AG04450 (cell line): ENCODE measurements at places on chromosomes 2 and 18. TPM values are rescaled to one million over a fixed set of nuclear protein-coding genes. Genes with fewer than 3 reads are reported as not detected.

- DNase-seq = no peak
Measured at GRCh38 chr2:217905896-217906295, 96.9 kb downstream of the TNS1 start.

DNA sequence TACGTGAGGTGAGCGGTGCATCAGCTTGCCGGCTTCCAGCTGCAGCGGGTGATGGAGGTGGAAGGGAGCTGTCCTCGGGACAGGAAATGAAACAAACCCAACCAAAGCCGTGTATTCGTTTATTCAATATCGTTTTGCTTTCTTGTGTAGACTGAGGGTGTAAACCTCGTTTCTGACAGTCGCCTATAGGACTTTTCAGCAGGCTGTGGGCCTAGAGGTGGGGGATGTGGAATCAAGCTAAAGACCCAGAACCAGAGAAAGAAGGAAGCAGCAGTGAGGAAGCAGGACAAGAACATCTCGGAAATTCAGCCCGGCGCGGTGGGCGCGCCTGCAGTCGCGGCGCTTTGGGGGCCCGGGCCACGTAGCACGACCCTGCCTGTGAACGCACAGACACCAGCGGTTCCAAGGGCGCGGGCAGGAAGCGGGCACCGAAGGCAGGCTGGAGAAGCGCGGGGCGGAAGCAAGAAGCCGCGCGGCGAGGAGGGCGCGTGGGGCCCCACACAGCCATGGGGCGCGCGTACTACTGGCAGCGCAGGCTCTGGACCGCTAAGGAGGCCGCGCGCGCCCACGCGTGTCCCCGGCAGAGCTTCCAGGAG is 755 bp upstream of the ATP9B start:
- no peak for DNase-seq

DNA sequence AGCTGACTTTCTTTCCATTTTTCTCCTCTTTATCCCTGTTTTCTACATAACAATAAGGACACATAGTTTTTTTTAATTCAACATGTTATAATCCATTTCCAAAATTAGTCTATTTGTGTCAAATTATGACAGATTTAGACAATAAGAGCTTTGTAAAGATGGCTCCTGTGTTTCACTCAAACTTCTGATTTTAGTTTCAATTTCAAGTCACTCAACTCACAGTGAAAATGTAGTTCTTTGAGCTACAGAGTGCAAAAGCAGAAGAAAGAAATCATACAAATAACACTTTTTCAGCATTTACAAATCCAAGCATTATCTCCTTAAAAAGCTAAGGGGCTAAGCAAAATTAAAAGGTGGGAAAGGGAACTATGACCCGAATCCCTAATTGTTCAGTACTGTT is 340.7 kb upstream of the TRIB2 start:
- no peak for DNase-seq

DNA sequence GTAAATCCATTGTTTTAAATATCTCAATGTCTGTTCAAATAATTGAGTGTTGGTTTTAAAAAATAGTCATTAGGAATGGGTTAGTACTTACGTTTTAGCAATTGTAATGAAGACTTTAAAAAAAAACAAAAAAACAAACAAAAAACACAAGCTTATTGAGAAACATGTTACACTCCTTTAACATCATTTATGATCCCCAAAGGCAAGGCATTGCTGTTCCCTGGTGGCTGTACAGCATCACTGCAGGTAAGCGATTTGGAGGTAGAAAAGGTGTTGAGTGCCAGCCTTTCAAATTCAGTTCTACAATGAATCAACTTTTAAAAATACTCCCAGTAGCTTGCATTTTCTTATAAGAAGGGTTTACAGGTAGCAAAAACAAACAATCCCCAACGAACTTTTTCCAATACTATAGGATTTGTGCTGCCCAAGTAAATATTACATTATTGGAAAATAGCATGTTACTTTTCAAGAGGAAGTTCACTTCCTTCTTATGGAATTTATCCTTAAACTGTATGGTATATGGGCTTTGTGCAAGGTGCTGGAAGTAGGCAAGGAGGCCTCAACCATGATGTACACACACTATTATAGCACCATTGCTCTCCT is 27.5 kb downstream of the CNRIP1 start:
- DNase-seq = no peak

- no peak for DNase-seq
Measured at GRCh38 chr2:32291746-32292145, 14.0 kb downstream of the YIPF4 start.

- no peak for DNase-seq
Measured at GRCh38 chr2:71531522-71532047, 78.2 kb downstream of the DYSF start.

DNA sequence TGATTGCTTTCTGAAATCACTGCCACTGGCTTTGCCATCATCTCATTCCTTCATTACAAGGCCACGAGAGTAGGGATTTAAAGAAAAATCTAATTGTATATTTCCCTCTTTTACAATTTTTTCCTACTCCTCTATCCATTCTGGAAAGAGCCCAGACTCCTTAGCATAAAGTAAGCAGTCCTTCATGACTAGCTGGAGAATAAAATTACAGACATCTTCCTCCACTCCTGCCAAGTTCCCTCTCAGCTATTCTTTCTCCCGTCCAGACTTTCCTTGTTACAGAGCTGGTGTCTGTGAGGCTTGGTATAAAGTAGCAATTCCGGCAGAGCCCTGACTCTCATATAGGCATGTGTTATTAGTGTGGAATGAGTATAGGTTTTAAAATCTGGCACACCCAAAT is 806.8 kb downstream of the PLCL1 start:
- DNase-seq = no peak

DNA sequence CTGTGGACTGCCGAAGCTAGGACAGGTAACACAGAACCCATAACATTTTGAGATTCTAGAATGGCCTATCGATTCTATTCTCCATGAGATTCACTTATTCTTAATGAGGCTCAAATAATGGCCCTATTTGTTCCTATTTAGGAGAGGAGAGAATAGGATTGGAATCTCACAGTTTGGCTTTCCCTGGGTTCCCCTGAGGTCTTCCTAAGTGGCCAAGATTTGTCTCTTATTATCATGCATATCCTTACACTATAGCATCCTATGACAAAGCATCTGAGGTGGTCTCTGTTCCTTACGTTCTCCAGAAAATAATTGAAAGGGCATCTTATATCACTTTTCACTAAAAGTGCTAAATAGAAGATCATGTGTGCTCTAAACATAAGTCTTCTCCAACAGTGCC is 9.5 kb downstream of the WDPCP start:
- no peak for DNase-seq

DNA sequence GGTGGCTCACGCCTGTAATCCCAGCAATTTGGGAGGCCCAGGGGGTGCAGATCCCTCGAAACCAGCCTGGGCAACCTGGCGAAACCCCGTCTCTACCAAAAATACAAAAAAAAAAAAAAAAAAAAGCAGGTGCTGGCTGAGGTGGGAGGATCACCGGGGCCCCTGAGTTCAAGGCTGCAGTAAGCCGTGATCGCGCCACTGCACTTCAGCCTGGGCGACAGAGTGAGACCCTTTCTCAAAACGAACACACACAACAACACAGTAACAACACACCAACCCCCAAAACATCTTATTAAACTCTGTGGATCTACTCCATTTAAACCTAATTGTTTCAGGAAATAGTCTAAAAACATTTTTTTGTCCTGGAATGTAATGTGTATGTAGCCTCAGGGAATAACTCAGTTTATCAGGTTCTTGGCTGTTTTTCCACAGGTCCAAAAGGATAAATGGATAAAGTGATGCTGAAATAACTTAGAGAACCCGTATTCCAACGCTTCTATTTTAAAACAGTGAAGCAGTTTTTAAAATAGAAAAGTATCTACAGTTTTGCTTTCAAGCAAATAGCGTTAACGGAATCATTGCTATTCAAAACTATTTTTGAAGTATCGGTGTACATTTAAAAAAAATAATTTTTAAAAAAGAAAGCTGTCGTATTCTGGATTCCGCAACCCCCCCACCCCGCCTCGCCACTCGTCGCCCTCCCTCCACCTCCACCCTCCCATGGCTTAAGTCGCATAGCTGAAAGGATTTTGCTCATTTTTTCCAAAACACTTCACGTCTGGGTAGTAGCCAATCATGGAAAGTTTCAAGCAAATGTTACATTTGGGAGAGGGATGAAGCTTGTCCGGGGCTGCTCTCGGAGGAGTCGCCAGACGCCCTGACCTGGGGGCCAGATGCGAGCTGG is 895 bp upstream of the GLS start:
- no peak for DNase-seq

DNA sequence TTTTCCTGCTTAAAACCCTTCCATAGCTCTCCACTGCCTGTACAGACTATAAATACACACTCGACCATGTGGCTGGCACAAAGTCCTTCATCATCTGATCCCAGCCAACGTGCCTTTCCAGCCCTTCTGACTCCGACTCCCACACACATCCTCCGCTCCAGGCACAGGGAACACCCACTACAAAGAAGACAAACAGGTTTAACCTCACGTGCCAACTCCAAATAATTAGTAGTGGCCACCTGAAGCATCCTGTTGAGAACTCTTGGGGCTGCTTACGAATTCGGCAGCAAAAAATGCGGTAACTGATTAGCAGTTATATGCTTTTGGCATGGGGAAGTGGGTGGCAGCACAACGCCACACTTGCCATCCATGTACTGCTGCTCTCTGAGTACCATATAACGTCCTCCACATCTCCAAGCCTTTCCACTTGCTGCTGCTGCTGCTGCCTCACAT is 12.1 kb downstream of the SPIRE1 start:
- no peak for DNase-seq

GRCh38 chr18:49847524-49847923 is 34.2 kb upstream of the ACAA2 start:
- DNase-seq = no peak

DNA sequence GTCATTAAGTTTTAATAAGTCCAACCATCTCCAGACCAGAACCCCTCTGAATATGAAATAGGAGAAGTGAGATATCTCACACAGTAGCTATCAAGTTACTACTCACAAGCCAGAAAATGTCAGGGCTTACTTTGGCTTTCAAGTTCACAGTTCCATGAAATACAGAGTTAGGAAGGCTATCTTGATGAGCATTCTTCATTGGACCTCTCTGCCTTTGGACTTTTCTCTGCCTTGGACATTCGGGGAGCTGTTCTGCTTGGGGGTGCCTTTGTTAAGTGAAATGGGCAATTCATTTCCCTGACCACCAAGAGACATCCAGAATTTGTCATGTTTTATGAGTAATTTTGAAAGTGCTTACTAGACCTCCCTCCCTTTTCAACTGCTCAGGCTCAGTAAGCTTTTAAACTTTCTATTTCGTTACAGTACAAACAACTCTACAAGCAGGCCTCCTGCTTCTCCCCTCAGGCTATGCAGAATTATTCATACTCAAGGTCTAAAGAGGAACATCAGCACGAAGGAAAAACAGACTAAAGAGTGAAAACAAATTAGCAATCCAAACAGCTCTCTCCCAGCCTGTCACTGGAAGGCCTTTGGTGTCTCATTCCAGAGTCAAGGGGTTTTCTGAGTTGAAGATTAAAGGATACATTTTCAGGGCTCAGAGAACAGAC is 95.3 kb downstream of the MREG start:
- DNase-seq = no peak

DNA sequence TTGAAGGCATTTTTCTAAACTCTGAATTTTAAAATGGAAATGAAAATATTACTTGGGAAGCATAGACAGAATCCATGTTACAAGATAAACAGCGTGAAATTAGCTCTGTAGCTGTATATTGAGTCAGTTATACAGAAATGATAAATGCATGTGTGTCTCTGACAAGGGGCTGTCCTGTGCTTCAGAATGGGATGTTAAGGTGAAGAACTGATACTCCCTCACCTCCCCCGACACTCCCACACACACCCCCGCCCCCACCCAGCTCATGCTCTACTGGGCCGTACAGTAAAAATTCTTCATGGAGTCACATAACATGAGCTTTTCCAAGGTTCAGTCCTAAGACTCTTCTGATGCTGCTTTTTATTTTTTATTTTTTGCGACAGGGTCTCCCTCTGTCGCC is 869 bp upstream of the THUMPD2 start:
- no peak for DNase-seq

DNA sequence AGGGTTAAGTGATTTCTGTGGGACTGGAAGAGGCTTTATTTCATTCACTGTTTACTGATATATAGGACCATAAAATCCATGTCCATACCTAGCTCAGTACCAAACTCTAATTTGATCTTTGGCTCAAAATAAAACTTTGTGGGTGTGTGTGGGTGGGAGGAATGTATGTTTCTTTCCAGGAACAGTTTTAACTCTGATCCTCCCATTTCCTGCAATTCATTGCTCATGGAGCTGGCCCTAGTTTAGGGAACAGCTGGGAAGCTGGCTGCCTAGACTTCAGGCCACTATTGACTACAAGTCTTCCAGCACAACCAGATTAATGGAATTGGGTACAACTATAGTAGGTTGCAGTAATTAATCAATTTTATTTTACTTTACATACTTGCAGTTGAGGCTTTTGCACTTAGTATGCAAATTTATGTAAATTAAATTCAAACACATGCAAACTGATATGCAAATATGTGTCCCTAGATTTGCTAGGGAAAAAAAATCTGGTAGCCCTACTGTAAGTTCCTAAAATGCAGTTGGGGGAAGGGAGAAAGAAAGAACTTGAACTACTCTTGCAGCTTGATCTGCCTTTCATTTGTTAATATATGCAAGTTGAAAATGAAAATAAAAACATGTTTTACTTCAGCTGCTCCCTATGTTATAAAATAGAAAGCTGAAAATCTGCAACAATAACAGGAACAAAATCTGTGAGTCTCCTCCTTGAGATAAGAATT is 1070.3 kb upstream of the CELF4 start:
- DNase-seq = no peak

DNA sequence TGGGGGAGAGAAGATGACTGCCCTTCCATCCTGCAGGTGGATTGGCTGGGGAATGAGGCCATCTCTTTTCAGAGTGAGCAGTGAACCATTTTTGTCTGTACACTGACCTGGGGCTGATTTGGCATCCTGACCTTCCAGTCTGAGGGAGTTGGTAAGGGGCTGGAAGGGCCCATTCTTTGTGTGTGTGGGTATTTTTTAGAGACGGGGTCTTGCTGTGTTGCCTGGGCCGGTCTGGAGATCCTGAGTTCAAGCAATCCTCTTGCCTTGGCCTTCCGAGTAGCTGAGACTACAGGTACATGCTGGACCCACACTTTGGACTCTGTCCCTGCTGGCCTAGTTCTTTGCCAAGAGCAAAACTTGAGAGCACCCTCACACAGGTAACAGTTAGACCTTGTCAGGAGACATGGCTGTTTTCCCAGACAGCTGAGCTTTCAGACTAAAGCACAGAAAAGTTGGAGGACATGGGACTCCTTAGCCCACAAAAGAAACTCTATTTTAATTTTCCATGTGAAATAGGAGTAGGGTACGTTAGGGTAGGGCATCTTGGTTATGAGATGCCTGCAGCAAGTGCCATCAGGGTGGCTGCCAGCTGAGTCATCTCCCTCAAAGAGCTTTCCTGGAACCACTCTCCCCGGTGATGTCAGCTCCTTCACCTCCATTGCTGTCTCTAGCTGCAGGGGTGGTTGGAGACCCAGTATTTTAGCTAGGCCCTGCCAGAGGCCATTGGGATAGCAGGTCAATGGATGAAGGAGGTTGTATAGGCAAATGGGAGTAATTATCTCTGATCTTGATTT is 60.7 kb downstream of the DGKD start:
- no peak for DNase-seq

The REEP1 gene
- polyA plus RNA-seq = 0.07 and 0.10 TPM in 2 replicates

The SERPINB5 gene
- not detected in 2 replicates for polyA plus RNA-seq

The NAT8 gene
- polyA plus RNA-seq = not detected in 2 replicates
